ENCODE measurements at places on chromosomes 2 and 18.

DNA sequence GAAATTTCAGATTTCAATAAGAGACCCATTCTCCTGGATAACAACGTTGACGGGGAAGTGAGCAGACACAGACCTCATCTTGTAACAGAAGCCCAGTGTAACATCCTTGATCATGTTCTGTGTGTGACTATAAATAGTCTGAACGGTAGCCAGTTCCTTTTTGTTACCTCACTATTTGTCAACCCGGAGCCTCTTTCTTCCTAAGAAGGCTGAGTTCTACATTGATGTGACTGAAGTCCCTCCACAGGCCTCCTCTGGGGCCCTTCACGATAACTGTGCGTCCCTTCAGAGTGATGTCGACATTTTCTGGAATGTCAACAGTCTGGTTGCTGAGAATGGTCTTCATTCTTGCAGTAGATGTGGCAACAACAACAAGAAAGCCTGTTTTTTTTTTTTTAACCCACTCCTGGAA is 6.3 kb upstream of the PLEKHM3 start:
- no peak for DNase-seq

- no peak for DNase-seq
Observed at GRCh38 chr18:47120428-47120827, 29.9 kb downstream of the HDHD2 start.

DNA sequence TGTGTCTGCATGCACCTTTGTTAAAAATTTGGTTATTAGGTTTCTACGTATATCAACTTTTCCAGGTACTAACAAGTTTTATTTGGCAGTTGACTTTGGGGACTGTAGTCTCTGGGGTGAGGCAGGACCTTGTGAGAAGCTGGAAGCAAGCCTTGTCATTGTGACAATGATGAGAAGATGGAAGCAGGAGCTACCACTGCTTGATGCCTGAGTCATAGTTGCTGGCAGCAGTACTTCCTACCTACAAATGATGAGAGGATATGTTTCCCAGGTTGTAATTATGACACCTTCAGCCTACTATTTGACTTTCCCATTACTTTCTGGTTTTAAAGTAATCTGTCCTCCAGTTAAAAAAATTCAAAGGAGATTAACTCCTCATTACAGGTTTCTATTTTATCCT is 516.3 kb downstream of the NRXN1 start:
- DNase-seq, result no peak

DNA sequence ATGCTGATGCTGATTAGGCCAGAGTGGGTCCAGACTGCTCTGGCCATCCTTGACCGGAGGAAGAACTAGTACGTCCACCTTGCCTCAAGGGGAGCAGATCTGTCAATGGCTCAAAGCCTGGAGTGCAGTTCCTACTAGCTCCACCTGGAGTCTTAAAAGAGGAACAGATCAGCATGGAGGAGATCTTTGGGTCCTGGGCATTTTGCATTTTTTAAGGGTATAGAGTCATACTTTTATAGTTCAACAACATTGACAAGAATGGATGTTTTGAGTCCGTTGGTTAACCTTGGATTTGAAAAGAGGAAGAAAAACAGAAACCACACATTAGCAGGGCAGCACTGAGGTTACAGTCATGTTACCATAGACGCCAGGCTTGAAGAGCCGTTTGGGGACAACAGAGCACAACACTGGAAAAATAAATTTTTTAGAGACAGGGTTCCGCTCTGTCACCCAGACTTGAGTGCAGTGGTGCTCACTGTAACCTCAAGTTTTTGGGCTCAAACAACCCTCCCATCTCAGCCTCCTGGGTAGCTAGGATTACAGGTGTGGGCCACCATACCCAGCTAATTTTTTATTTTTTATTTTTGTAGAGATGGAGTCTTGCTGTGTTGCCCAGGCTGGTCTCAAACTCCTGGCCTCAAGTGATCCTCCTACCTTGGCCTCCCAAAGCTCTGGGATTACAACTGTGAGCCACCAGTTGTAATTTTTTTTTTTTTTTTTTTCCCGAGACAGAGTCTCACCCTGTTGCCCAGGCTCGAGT is 78.5 kb downstream of the PRKCE start:
- DNase-seq, result no peak

DNA sequence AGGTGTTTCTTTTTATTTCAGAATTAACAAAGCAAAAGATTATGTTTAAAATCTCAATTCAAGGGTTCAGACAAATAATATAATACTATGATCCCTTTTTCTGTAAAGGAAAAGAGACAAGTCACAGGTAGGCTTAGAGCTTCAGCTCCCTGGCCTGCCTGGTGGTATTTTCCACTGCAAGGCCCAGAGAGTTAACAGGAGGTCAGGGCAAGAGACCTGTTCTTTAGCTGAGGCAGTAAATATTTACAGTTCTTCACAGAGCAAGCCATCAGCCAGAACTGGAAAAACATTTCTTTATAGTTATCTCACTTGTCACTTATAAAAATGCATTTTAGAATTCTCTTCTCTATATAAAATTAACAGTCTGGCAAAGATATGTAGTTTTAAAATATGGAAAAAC is 70.1 kb downstream of the EPG5 start:
- DNase-seq, result no peak

DNA sequence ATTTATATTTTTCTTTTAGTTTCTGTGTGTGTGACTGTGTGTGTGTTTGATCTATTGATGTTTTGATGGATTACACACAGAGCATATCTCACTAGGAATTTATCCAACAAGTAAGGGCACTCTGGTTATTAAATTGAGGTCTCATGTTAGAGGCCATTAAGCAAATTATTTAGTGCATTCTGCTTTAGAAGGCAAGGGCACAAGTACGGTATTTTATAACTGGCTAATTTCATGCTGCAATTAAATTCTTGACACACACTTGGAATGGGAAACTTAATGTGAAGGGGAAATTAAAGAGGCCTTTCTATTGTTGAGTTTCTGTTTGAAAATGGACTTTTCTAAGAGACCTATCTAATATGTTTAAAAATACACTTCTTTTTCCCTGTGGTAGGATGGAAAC is 25.8 kb downstream of the NYAP2 start:
- no peak for DNase-seq

DNA sequence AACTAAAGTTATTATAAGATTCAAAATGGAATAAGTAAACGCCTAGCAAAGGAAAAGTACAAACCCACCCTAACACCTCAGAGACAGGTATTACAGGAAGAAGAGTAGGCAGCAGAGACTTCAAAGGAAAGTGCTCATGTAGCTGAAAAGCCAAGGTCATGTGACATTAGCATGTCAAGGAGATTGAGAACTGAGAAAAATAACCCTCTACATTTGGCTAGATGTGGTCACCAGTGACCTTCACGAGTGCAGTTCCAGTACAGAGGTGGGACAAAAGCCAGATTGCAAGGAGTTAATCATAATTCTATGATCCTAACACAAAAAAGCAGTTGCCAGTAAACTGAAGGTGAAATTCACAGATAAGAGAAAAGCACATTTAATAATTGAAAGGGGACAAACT is 252.7 kb downstream of the ZEB2 start:
- DNase-seq, result no peak

- DNase-seq, result no peak
Observed at GRCh38 chr2:240959214-240959940, 39.0 kb upstream of the SNED1 start.

Measured in D721Med (cell line).